ENCODE measurements at places on chromosomes 6 and 20.

- DNase-seq: no peak
Measured at GRCh38 chr6:111982681-111983080, 71.2 kb upstream of the CCN6 start.

DNA sequence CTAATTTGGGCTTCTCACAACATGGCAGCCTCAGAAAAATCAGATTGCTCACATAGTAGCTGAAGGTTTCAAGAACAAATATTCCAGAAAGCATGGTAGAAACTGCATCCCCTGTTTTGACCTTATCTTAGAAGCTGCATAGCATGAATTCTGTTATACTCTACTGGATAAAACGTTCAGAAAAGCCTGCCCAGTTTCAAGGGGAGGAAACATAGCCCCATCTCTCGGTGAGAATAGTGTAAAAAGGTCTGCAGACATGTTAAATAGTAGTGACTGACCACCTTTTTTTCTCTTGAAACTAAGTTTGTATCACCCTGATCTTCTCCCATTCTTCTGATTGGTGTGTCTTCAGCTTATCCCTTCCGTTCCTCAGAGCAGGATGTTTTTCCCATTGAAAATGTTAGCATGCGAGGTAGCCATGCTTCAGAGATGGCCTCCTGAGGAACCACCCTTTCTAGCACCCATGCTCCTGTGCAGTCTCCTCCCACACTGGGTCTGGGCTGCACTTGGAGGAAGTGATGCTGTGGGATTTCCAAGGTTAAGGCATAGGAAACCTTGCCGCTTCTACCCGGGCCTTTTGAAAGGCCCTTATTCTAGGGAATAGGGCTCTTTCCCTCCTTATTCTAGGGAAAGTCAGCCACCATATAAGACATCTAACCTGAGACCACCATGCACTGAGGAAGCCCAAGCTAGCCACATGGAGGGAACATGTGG, 50.1 kb downstream of the MARCKS start:
- no peak for DNase-seq

DNA sequence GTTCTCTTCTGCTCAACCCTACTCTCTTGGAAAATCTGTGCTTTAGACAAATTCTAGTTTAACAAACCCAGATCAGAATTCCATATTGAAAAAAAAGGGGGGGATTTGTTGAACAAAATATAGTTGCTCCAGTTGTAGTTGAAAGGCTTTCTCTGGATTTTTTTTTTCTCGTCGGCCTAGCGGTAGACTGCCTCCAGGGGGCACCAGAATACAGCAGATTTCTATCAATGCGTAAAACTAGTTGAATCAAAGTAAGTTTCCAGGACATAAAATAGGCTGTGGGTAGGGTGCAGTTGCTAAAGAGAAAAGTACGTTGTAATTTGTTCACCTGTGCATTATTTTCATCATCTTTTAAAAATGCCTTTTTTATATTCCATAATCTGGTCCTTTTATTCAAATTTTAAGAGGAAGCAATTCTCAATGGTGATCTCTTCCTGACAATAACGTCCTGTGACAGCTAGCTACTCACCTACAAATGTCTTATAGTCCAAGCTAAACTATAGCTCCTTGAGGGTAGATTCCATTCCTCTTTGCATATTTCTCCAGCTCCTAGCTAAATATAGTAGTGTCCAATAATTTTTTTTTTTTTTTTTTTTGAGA, 105.4 kb downstream of the PERP start:
- peak; percentile 56 for DNase-seq

- no peak for DNase-seq
Measured at GRCh38 chr6:4888841-4889240, 112.6 kb downstream of the CDYL start.

- no peak for DNase-seq
Measured at GRCh38 chr6:39707962-39708683, 17.1 kb downstream of the KIF6 start.

DNA sequence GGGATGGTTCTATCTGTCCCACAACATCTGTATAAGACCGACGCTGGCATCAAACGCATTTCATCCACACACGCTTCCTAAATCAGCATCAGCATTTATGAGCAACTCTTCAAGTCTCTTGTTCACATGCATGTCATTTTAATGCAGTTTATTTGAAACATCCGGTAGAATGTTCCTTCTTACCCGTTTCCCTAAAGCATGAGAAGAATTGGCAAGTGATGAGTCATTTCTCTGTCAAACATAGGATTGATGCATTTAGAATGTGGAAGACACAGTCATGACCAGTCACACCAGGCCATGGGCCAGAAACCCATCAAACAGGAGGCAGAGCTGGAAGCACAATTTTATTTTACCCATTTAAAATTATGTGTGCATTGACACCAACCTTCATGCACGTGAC, 122.8 kb downstream of the UST start:
- DNase-seq: no peak

DNA sequence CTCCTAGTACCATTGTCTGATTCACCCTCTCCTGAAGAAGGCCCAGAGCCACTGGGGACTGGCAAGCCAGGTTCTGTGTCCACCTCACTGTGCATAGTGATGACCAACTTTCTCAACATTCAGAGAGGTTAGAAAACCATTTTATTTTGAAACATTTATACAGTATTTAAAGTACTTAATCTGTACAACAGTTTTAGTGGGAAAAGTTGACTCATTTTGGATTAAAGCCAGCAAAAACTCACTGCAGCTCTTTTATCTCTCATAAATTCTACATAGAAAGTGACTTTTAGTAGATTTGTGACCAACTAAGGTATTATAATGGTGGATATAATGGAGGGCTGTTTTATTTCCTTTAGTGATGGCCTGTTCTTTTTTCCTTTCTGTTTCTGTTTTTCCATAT, 9.7 kb downstream of the TULP4 start:
- no peak for DNase-seq

DNA sequence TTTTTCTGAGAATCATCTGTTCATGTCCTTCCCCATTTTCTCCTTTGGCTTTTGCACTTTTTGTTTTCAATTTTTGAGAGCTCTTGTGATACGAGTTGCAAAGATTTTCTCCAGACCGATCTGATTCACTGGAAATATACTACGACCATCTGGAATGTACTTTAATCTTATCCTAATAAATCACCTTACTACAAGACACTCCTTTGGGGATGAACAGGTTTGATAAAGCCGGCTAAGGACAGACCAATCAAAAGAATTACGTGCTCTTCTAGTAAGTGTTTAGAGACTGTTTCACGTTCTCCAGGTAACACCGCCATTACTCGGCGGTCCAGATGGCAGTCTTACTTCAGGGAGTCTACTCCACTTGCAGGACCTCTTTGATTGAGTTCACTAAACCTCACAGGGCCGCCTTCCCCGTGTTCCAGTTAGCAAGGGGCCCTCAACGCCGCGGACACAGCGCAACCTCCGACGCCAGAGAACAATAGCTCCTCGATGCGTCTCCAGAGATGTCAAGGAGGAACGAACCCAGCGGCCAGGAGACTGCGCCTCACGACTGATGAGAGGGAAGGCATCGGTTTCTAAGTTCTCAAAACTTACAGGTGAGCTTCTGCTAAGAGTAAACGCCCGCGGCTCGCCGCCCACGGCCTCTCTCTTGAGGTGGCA, 920 bp upstream of the WTAP start:
- DNase-seq: no peak
